ENCODE measurements at places on chromosomes 4 and X.
A peak's percentile ranks its signal among the peaks of the same experiment; 100 is the strongest.

DNA sequence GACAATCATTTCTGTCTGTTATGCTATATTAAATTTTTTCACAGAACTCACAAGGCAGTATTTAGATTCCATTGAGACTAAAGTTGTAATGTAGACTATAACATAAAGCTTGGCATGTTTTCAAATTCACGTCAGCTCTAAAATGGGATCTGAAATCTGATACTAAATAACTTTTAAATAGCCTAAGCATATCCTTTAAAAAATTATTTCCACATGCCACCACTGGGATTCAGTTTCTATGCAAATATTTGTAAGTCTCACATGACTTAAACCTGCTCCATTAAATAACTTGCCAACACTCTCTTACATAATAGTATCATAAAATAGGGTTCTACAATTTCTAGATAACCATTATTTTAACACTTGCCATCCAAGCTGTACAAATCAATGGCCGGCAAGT is 32.4 kb downstream of the KLHL8 start:
- DNase-seq = no peak

GRCh38 chrX:50470103-50471031 is at the start of gene DGKK:
TSS of gene DGKK (minus strand) at chrX:50470825. CDS start at chrX:50470678, 147 bp downstream.
- no peak for DNase-seq

GRCh38 chrX:69535661-69536060 is 31.5 kb downstream of the NALF2 start:
- DNase-seq = peak; percentile 10

DNA sequence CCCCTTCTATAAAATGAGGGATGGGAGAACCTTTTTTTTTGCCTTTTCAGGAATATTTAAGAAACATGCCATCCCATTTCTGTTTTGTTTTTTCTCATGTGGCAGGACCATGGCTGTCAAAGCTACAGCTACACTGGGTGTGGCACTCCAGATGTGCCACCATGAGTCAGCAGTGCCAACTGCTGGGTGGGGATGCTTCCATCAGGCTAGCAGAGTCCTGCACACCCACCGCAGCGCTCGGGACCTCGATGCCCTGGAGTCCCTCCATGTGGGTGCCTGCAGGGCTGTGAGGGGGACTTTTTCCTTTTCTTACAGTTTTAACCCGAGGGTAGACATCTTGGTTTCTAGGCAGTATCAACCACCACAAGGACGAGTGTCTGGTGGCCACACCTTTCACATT is 352.6 kb downstream of the NR3C2 start:
- DNase-seq = no peak

- no peak for DNase-seq
These were observed 361.3 kb downstream of the OPHN1 start for GRCh38 chrX:68072041-68072440.

- DNase-seq = no peak
These were observed 17.6 kb downstream of the GRIA3 start for GRCh38 chrX:123201720-123202119.

GRCh38 chr4:132530861-132531260 is 618.2 kb upstream of the PCDH10 start:
- DNase-seq = no peak

GRCh38 chr4:56840559-56840958 is 19.1 kb upstream of the SPINK2 start:
- DNase-seq = no peak

- DNase-seq = no peak
These were observed 1498.0 kb downstream of the STIM2 start for GRCh38 chr4:28358606-28359005.

Measured in NCI-H1694 (cell line).